ENCODE measurements at places on chromosomes 11 and 22.
A peak's percentile ranks its signal among the peaks of the same experiment; 100 is the strongest.

DNA sequence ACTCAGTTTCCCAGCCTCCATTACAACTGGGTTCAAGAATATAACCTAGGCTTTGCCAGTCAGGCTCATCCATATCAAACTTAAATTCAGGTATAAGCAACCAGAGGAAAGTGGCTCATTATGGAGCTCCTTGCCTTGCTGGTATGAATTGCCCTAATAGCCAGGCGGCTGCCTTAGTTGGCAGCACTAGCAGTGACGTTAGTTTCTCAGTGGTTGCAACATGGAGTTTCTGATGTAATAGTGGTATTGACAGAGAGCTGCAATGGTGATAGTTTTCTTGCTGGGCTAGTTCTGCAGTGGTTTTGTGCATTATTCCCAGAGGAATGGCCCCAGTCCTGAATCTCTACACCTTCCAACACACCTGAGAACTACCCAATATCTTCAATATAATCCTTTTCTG, 3.8 kb upstream of the TMEM123 start:
- DNase-seq = no peak

GRCh38 chr11:33897761-33898375, 6.0 kb upstream of the LMO2 start:
- DNase-seq = no peak

DNA sequence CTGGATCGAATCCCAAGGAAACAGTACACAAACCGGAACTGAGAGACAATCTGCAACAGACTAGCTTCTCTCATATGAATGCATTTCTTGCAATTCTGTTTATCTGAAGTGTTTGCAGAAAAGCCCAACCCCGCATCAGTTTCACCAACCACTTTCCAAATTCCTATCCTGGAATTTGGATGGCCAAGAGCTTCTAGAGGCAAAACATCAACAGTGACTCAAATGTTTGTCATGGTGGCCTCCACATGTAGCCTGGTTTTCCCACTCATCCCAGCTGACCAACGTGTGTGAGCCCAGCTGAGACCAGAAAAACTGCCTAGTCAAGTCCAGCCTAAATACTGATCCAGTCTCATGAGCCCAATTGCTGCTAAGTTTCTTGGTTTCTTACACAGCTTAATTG, 8.3 kb upstream of the MIEF1 start:
- DNase-seq = no peak

DNA sequence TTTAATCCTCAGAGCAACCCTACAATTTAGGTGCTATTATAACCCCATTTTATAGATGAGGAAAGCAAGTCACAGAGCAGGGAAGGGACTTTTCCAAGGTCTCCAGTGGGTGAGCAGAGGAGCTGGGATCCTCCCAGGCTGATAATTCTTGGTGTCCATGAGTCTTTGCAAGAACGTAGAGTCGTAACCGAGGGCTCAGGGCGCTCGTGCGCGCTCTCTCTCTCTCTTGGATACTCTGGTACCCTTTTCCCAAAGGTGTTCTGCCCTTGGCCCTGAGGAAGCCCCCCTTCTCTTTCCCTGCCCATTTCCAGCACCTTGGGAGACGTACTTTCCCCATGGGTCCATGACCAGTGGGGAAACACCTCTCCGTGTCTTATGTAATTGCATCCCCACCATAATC, 5.2 kb upstream of the ZP1 start:
- no peak for DNase-seq

- DNase-seq = no peak
Measured at GRCh38 chr11:66834943-66835342, 8.3 kb upstream of the RCE1 start.

GRCh38 chr22:45425531-45426265, 12.2 kb downstream of the RIBC2 start:
- DNase-seq = no peak

GRCh38 chr11:134151083-134151747, 72.6 kb downstream of the NCAPD3 start:
- no peak for DNase-seq

GRCh38 chr22:29003552-29003951, 58.1 kb downstream of the C22orf31 start:
- DNase-seq = no peak

GRCh38 chr11:46381048-46381818, at the start of gene MDK:
TSS of gene MDK (plus strand) at chr11:46381669. CDS start at chr11:46382058, 389 bp downstream.
- DNase-seq = no peak

GRCh38 chr22:35630387-35630793, 13.3 kb upstream of the MB start:
- DNase-seq = no peak

DNA sequence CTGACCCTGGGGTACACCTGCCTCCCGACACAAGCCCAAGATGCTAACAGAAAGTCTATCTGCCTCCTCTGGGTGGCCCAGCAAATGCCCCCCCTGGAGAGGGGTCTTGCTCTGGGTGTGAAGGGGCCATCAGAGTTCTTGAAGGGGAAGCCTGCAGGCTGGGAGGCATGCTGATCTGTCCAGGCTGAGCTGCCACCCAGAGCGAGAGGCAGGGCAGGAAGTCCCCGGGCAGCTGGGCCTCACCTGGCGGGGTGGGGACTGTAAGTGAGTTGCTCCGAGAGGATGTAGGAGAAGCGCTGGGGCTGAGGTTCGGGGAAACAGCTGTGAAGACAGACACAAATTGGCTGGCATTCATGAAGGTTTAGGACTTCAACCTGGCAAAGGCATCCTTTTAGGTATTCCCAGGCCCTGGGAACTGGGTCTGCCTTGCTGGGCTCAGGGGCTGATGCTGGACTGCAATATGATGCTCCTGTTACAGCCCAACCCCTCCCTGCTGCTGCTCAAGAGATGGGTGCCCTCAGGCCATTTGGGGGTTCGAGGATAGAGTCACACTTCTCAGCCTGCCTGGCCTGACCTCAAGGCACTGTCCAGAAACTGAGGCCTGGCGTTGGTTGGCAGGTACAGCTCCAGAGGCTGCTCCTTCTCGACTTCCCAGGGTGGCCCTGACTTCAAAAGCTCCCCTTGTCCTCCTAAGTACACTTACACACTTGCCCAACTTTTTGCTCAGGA, 60.2 kb upstream of the LYVE1 start:
- DNase-seq = no peak

DNA sequence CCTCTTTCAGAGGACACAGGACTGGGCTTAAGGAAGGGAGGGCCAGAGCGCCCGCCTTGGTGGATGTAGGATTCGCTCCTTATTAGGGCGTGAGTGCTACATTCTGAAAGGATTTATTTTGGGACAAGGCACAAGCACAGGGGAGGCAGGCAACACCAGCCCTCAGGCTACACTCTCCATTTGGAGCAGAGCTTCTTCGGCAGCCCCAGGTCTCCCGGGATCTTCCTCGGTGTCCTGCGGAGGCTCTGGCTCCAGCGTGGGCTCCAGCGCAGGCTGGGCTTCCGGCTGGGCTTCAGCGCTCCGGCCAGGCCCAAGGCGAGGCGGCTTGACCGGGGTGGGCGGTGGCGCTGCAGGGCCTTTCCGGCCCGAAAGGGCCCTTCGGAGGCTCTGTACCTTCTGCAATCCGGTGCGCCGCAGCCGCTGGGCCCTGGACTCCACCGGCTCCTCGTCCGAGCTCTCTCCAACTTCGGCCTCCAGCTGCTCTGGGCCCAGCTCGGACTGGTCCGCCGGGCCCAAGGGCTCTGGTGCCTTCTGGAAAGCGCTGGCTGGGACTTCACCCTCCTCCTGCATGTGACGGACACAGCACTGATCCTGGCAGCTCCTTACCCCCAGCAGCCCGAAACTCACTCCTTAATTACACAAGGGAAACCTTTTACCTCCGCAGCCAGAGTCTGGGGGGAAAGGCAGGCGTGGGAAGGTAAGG, 1.1 kb downstream of the CAVIN3 start:
- peak; percentile 21 for DNase-seq

DNA sequence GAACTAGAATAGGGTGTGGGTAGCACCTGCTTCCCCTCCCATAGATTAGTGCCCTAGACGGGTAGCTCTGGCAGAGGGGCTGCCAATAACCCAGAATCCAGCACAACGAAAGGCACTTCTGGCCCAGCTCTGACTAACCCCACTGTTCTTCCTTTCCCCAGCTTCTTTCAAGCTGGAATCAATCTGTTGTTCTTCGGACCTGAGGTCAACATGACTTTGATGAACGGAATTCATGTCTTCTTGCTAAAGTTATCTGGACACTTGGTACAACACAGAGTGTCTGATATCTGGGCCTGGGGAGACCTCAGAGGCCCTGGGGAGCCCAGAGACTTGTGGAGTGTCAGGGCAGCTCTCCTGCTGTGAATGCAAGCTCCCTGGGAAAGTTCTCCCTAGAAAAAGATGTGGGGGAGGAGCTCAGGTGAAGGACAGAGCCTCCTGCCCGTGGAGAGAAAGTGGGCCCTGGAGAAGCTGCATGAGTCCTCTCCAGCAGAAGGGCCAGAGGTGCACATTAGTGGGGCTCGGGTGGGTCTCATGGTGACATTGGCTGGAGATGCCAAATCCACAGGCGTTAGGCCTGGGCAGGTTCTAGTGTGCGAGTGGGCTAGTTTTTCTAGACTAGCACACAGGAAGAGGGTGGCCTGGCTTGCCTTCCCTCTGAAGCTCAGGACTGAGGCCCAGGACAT, 6.3 kb downstream of the KCNJ11 start:
- no peak for DNase-seq

GRCh38 chr22:49208768-49209252, 618.9 kb downstream of the BRD1 start:
- DNase-seq = no peak

DNA sequence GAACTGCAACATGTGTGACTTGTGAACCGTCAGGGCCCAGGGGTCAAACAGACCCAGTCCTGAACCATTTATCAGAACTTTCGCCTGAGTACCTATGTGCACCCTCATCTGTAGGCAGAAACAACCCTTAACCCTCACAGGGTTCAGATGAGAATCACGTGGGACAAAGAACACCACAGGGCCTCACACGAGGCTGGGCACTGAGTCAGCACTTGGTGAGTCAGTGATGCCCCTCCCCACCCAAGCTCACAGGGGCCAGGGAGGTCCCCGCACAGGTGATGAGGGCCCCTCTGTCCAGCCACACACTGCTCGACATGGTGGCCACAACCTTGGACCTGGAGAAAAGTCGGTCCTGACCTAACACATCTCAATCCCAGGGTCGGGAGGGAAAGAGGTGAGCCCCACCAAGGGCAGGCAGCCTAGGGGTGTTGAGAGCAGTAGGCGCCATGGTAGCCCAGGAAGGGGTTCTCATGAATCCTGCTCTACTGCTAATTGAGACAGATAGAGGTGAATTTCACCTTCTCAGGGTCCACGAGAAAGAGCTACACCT, 176.4 kb downstream of the SHANK2 start:
- DNase-seq = no peak

DNA sequence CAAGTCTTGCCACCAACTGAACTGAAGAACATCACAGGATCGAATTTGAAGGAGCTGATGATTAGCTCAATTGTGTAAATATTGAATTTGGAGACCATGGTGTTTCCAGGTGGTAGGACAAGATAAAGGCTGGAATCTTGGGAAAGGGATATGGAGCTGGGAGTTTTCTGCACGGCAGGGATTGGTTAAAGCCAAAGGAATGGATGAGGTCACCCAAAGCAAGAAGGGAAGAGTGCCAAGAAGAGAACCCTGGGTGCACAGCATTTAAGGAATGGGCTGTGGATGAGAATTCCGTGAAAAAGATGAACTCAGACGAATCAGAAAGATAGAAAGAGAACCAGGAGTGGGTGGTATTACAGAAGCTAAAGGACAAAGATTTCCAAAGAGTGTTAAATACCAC, 29.4 kb upstream of the RRAS2 start:
- no peak for DNase-seq

DNA sequence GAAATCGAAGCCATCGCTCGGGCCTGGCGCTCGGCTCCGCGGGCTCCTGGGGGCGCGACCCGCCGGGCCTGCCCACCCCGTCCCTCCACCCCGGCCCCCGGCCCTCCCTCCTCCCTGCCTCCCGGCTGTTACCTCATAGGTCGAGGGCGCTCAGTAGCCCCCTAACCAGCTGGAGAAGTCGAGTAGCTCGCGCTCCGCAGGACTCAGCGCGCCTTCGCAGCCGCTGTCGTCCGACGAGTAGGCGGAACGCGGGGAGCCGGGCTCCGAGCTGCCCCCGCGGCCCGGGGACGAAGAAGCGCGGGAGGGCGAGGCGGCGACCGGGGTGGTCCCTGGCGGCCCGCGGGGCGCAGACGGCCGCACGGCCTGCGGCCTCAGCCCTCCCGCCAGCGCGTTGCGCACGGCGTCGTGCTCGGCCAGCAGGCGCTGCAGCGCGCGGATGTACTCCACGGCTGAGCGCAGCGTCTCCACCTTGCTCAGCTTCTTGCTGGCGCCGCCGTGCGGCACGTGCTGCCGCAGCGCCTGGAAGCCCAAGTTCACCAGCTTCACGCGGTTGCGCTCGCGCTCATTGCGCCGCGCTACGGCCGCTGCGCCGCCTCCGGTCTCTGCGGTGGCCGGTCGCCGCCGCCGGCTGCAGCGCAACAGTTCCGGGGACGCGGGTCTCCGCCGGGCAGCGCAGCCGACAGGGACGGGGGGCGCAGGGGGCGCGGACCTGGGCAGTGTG, 627 bp downstream of the ASCL2 start:
- DNase-seq = no peak

DNA sequence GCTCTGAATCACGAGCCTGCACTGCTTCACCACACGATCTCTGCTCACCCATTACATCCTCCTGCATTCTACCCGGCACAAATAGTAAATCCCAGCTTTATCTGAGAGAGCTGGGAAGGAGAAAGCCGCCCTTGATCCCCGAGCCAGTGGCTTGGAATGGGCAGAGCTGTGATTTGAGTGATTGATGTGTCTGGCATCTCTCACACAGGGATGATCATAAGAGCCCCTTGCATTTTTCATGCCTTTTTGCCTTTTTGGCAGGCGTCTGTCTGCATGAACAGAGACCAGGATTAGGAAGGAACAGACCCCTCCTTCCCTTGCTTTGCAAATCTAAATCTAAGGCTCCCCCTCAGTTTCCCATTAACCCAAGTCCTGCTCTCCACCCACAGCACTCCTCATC, 945.3 kb downstream of the NTM start:
- DNase-seq = no peak

GRCh38 chr11:29166306-29166705, 850.5 kb downstream of the KCNA4 start:
- no peak for DNase-seq

DNA sequence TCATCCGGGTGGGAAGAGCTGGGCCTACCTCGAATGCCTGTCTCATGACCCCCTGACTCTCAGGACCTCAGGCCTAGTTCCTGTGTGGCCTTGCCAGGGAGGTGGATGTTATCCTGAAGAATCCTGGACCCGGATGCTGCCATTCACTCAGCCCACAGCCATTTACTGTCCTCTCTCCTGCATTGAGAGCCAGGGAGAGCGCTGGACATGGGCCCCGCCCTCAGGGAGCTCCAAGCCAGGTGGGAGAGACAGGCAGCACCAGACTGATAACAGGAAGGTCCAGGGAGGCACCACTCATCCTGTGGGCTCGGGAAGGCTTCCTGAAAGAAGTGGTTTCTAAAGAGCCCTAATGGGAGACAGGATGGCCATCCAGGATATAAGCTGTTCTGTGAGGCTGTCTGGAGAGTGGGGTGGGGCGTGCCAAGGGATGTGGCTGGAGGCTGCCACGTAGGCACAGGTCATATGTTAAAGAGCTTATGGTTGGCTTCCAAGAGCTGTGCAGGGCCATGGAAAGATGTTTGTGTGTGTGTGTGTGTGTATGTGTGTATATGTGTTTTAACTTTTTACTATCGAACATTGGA, 8.6 kb downstream of the SERPINH1 start:
- DNase-seq = no peak
